ENCODE measurements at places on chromosomes 7 and 10.

- DNase-seq: no peak
Observed at GRCh38 chr7:774161-775109, 47.4 kb upstream of the PRKAR1B start.

- no peak for DNase-seq
Observed at GRCh38 chr7:37198041-37198905, 250.4 kb downstream of the ELMO1 start.

DNA sequence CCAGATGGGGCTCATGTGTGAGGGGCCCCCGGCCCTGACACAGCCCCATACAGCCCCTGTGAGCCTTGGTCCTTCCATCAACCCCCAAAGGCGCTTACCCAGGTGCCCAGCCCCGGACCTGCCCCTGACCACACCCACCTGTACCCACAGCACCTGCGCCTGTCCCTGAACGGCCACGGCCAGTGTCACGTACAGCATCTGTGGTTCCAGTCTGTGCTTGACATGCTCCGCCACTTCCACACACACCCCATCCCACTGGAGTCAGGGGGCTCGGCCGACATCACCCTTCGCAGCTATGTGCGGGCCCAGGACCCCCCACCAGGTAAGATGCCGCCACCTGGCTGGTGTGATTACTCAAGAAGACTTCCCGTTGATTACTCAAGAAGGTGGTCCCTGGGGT, 33.5 kb downstream of the SH2B2 start:
- no peak for DNase-seq

- no peak for DNase-seq
Observed at GRCh38 chr10:50407076-50407801, 155.9 kb upstream of the ASAH2 start.

Data from BJ (cell line).